Iris pigment epithelial cell (primary cell): ENCODE measurements at places on chromosomes 7 and 10.

GRCh38 chr10:29329420-29329819 is 40.5 kb downstream of the LYZL1 start:
- DNase-seq = no peak

DNA sequence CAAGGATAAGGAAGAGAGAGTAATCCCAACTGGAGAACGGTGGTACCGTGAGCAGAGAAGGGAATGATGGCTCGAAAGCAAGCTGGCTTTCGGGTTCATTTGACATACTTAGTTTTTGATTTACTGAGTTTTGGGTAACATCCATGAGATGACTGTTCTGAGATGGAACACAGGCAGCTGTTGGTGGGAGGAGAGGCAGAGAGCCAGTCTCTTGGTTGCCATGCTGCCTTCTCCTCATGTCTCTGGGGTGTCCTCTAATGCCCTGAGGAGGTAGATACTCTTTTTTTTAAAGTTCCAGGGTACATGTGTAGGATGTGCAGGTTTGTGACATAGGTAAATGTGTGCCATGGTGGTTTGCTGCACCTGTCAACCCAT is 76.4 kb upstream of the NRP1 start:
- no peak for DNase-seq

- DNase-seq = no peak
Observed at GRCh38 chr7:158991824-158992621, 135.7 kb downstream of the DYNC2I1 start.

DNA sequence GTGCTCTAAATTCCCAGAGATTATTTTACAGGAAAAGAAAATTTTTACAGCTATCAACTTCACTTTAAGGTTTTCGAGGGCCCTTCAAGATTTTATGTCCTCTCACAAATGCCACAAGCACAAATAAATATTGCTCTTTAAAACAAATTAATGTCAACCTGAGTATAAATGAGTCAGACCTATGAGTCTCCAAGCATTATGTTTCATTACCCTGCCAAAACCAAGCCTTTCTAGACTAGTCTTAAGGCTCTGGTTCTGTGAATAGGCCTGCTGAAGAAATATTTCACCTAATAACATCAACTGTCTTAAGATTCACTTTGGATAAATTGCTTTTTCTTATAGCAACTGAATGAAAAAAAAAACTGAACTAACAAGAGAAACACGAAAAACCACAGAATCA is 153.0 kb downstream of the PDE1C start:
- no peak for DNase-seq

- peak; percentile 5 for DNase-seq
Observed at GRCh38 chr7:71752171-71752935, 620.4 kb downstream of the GALNT17 start.

DNA sequence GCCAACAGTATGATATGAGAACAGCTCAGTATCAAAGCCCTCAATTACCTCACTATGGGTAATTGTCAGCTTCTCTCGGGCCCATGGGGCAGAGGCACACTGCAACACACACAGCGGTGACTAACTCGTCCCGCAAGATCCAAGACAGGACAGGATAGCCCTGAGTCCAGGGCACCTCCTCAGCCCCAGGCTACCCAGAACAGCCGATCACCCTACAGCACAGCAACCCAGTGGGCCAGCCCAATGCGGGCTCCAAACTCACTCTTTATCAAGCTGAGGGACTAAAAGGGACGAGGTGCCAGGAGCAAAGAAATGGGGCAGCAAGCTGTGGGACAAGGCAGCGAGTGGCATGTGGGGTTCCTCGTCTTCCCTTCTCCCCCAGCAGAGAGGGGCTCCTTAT is 765.1 kb downstream of the GRID1 start:
- DNase-seq = no peak

- DNase-seq = no peak
Observed at GRCh38 chr10:80452069-80452468, 2.0 kb upstream of the TSPAN14 start.

DNA sequence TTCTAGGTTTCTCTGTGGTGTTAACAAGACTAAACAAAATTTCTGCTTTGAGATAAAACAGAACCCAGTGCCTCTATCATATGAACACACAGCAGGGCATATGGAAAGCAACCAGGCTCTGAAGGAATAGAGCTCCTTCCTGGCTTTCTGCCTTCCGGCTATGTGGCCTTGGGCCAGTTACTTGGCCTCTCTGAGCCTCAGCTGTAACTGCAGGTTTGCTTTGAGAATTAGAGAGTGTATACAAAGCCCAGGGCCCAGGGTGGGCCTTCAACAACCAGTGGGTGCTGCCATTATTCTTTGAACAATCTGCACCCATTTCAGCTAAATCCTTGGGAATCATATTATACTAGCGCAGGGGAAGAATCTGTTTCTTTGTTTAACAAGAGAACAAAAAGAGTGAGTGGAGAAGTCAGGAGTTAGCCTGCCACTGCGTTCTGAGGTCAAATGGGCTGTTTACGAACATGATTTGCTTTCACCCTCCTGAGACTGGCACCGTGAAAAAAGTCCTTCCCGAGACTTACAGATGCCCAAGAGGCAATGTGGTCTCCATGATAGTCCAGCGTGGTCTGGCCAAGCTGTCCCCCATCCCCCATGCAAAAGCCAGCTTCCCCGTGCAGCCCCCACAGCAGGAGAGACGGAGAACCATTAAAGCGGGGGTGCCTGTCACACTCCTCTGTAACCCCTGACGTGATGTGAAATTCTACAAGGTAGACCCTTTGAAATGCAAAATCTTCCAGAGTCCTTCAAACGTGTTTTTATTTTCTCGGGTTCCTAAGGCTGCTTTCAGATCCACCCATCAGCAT is 4.9 kb downstream of the FAM53B start:
- DNase-seq = peak; percentile 15

DNA sequence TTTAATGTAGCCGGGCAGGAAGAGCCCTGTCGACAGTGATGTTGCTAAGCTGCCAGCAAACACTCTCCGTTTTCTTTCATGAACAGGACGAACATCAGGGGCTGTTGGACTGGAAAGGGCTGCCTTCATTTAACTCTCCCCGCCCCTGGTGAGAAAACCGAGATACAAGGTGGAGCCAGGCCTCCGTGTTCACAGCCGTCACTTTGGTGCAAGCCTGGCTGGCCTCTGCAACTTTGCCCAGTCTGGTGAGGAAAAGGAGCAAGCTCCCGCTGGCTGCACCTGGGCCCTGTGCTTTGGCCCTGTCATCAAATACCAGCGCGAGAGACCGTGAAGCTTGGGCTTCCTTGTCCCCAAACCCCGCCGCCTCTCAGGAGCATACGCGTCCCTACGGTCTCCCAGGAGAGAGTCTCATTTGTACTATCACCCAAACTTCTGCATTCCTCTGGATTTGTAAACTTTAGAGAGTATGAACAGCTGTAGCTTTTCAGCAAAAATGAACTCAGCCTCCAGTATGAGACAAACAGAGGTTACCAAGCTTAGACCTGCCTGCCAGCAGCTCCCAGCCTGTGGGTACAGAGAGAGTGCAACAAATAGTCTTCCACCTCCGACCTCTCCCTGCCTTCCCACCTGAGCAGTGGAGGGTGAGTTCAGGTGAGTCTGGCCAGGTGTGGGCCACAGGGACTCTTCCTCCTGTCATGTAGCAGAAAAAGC is 445.3 kb upstream of the MGMT start:
- DNase-seq = no peak

DNA sequence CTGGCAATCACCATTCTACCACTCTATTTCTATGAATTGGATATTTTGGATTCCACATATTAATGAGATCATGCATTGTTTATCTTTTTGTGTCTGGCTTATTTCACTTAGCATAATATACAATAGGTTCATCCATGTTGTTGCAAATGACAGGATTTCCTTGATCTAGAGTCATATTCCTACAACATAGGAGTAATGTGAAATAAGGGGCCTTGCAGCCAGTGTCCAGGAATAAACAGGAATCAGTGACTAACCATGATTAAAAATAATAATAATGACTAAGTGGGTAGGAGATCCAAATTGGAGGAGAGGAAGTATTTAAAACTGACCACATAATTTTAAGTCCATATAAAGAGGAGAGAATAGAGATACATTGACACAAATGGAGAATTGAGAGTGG is 49.9 kb downstream of the SCIN start:
- DNase-seq = peak; percentile 4

GRCh38 chr10:31484431-31485135 is 165.6 kb downstream of the ZEB1 start:
- DNase-seq = peak; percentile 37

DNA sequence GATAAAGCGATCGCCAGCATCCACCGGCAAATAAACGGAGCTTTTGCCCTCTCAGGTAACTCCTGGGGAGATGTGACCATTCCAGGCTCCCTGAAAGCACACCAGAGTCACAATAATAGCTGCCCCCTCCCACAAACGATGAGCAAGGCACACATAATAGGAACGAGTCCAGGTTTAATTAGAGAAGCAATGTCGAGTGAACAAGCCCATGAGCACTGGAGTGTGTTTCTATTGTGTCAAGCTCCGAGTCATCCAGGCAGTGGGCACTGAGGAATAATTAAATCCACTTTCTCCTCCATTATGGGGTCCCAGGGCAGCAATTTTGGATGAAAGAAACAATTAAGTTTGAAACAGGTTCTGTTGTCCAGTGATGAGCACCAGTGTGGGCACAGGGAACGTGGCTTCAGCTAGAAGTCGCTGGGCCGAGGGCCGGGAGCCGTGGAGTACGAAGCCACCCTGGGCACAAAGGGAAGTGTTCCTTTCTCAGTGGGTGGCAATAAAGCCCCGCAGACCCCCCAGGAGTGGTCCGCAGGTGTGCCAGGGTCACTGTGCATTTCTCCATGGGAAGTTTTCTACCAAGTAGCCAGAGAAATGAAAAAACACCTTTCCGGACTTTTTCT is 12.0 kb downstream of the PNLIPRP2 start:
- no peak for DNase-seq

- no peak for DNase-seq
Observed at GRCh38 chr7:114851406-114852061, 70.4 kb upstream of the MDFIC start.
